NCI-H1436 treated with DMSO at 0.1 percent for 48 hours (cell line): ENCODE measurements at places on chromosomes 1 and 21.

- no peak for DNase-seq
These were observed 104.8 kb downstream of the DHRS3 start for GRCh38 chr1:12513181-12513580.

GRCh38 chr1:42756956-42757891, 9.6 kb downstream of the P3H1 start:
- no peak for DNase-seq

GRCh38 chr1:204003536-204003935, 69.4 kb upstream of the SOX13 start:
- no peak for DNase-seq

DNA sequence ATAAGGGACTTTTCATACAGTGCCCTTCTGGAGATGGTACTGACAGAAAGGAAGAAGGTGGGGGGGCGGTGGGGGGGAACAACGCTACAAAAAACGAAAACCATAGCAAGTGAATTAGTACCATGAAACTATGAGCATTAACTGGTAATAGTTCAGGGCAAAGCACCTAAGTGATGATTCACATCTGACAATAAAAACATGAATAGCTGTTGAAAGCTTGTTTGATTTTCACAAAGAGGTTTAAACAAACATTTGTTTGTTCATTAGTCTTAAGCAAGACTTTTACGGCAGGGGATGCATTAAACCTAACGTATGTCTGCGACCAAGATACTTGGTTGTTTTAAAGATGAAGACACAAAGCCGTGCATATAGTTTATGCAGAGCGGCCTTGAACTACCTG, 177.5 kb downstream of the LMO4 start:
- DNase-seq: no peak

- DNase-seq: no peak
These were observed 26.3 kb upstream of the NHLH2 start for GRCh38 chr1:115867216-115867615.

DNA sequence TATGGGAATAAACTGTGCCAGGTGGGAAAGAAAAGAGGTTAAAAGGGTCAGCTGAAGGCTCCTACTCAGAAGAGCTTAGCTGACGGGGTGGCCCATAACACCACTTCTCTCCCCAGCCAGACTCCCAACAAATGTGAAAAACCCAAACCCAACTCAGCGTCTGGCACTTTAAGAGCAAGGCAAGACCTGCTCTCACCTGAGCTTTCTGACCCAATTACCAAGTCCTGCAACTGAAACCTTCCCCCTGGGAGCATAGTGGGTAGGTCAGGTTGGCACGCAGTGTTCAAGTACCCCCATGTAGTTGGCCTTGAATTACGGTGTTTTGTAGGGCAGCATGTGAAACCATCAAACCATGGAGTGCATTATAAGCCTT, 3.2 kb downstream of the IRF6 start:
- DNase-seq: no peak

DNA sequence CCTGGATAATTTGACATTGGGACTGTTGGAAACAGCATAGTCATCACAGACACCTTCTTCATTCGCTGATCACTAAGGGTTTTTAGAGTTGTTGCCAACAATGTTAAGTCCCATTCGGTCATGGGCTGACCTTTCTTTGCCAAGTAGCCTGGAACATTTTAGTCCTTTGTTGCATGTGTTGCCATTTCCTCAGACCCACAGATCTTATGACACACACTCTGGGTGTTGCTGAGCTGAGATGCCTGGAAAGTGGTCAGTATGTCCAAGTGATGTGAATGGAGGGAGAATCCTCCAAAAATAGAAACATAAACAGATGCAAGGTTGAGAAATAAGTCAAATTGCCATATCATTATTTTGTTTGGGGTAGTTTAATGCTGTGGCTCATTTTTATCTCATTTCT, 61.5 kb upstream of the GJA5 start:
- no peak for DNase-seq

- DNase-seq: no peak
These were observed 11.3 kb upstream of the BMP8B start for GRCh38 chr1:39799770-39800470.

DNA sequence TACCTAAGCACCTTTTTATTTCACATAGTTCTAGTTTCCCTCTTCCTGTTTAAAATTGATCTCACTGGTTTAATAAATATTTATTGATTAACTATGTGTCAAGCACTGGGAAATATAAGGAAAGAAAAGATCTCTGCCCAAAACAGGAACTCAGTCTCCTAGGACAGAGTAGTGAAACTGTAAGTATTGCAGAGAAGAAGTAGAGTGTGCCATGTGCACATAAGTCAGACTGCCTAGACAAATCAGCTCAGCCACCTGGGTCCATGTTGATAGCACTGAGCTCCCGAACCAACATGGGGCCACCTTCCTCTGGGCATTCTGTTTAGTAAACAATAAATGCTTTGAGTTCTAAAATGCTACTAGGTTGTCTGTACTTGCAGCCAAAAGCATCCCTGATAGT, 9.8 kb upstream of the SSX2IP start:
- no peak for DNase-seq

- no peak for DNase-seq
These were observed 4.9 kb downstream of the PRKAB2 start for GRCh38 chr1:147167365-147167764.

DNA sequence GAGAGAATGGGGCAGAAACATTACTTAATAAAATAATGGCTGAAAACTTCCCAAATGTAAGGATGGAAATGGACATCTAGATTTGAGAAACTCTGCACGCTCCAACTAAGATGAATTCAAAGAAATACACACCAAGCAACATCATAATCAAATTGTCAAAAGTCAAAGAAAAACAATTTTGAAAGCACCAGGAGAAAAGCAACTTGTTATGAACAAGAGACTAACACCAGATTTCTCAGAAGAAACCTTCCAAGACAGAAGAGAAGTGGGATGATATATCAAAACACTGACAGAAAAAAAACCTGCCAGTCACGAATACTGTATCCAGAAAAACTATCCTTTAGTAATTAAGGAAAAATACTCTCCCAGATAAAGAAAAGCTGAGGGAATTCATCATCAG, 208.6 kb upstream of the SAMSN1 start:
- DNase-seq: no peak

GRCh38 chr1:109104364-109105151, 9.4 kb upstream of the ELAPOR1 start:
- DNase-seq: no peak

GRCh38 chr1:99660496-99660895, 14.6 kb downstream of the PALMD start:
- no peak for DNase-seq

DNA sequence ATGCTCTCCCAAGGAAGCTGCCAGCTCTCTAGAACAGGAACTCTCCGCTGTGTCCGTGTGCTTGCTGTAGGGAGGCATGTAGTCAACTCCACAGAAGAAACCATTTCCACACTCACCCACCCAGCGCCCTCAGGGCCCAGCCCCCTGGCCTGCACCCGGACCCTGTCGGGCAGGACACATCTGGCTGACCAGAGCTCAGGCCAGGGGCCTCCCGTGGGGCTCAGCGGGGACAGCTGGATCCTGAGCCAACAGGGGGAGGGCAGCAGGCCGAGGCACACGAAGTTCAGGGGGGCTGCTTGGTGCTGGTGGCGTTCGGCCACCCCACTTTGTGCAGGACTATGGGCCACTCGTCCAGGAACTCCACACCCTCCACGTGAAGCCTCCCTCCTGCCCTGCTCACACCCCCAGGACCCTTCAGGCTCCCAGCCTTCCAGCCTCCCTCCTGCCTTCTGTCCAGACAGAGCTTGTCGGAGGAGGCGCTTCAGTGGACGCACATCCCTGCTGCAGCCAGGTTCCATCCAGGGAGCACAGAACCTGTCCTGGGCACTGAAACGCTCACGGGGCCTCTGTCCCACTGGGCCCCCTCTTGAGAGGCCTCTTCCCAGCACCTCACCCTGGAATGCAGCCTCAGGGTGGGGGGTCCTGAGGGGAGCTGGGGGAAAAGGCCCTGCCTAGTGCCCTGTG, 15.0 kb upstream of the FAAP20 start:
- DNase-seq: no peak

DNA sequence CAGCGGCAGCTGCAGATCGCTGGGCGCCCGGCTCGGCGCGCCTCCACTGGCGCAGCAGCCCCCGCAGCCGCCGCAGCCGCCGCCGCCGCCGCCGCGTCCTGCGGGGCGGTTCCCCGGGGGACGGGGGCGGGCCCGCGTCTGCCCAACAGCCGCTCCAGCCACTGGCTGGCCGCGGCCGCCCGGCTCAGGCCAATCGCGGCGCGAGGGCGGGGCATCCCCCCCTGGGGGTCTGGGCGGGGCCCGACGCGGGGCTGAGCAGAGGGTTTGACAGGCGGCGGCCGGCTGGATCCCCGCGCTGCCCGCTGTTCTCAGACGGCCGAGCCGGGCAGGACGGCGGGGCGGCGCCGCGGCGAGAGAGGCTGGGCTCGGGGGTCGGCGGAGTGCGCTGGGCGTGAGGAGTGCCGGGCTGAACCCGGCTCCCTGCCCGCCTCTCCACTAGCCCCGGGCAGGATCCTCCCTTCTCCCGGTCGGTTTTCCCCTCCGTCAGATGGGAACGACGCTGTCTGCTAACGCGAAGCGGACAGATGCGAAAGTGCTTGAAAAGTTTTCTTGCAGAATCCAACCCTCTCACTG, at the start of gene GLIS1:
Gene GLIS1 (minus strand): TSS at position 56 of the 573 bp plus-strand sequence. CDS start 1,100 bp downstream, outside the sequence.
- peak; percentile 1 for DNase-seq

GRCh38 chr1:41381692-41382479, 20.7 kb downstream of the FOXO6 start:
- DNase-seq: no peak

GRCh38 chr1:230149751-230150584, 82.9 kb downstream of the GALNT2 start:
- DNase-seq: no peak

GRCh38 chr1:233844692-233845091, 59.8 kb upstream of the SLC35F3 start:
- no peak for DNase-seq

DNA sequence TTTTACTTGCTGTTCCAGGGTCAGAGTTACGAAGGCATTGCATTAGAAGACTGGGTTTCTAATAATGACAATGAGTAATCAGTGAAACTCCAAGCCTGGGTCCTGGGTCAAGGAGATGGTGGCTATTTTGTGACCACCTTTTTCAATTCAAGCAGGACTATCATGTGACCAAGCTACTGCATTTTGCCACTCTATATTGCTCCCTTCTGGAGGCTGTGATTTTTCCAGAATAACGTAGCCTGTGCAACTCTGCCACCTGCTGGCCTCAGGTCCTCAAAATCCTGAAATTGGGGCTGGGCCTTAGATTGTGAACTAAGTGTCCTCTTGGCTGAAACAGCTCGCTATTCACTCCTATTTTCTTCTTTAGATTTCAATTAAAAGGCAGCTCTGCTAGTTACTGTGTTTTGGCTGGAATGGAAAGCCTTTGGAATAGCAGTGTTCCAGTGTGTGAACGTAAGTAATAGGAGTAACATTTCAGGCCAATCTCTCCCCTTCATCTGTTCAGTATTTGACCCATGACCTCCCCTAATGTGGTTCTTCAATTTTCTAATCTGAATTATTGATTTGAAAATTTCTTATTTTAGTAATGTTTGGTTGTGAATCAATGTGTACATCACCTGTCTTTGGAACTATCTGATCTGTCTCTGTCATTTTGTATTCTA, 52.9 kb upstream of the CD46 start:
- DNase-seq: no peak

- no peak for DNase-seq
These were observed 18.8 kb downstream of the TNFRSF9 start for GRCh38 chr1:7921796-7922195.

DNA sequence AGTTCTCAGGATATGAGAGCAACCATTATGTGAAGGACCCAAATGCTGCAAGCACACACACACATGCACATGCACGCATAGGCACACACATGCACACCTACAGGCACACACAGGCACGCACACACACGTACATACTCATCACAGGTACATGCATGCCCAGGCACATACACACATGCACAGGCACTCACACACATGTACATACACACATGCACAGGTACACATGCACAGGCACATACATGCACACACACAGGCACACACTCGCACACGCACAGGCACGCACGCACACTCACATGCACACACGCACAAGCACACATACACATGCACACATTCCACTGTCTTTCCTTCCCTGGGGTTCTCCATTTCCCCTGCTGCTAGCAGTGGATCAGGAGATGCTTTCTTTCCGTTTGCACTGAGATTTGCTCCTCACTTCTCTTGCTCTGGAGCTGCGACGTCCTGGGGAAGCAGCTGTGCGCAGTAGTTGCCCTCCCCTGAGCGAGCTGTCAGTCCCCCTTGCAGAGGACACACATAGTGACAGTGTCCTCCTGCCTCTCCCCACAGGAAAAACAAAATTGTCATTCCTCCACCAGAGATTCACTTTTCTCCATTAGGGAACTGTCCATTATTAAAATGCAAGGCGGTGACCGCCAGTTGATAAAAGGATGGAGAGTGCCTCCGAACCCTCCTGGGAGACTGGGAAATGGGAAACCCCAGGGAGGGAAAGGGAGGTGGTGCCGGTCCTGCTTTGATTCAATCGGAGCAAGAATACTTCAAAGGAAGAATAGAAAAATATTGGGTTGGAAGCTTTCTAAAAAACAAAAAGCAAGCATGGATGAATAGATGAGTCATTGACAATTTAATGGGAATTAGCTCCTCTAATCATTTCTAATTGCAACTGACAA, 69.5 kb downstream of the WDR4 start:
- DNase-seq: no peak

GRCh38 chr1:23126801-23127200, 41.9 kb downstream of the LUZP1 start:
- no peak for DNase-seq

GRCh38 chr1:94550396-94550795, 8.8 kb upstream of the F3 start:
- DNase-seq: no peak

- DNase-seq: no peak
These were observed 70.6 kb downstream of the FNBP1L start for GRCh38 chr1:93518516-93518915.

DNA sequence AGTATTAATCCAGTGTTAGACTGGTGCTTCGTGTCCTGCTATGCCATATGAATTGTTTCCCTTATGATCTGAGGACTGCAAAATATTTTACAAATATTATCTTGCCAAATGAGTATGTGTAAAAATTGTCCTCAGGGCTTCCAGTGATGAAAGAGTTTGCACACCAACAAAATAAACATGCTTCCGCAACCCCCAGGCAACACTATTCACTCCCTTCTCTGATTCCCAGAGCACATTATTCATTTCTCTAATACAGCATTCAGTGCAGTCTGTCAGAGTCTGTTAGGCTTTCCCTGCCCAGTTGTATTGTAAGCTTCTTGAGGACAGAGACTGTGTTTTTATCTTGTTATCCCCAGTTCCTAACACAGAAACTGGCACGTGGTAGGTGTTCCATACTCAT, 409.9 kb upstream of the C1orf87 start:
- DNase-seq: no peak

DNA sequence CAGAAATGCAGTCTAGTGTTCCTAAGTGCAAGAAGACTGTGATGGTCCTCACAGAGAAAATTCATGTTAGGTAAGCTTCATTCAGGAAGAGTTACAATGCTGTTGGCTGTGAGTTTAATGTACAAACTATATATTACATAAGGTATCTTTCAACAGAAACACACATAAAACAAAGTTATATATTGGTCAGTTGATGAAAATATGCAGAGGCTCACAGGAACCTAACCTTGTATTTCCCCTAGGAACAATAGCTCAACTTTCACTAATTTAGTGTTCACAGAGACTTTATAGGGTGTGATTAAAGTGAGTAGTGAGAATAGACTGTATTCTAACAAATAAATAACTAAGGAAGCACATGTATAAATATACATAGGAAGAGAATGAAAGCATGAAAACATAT, 676.9 kb upstream of the ADGRL4 start:
- no peak for DNase-seq

GRCh38 chr1:53657891-53658396, 81.0 kb downstream of the GLIS1 start:
- DNase-seq: no peak

GRCh38 chr1:43220905-43221778, 48.6 kb upstream of the TMEM125 start:
- DNase-seq: no peak
